ENCODE measurements at places on chromosomes 4 and X. TPM values are rescaled to one million over a fixed set of nuclear protein-coding genes. Genes with fewer than 3 reads are reported as not detected.

Gene ZNF141
- 6.8 TPM for total RNA-seq

Gene ADGRA3
- 27.4 TPM for total RNA-seq

Gene PDE6B
- total RNA-seq: 2.1 TPM

DNA sequence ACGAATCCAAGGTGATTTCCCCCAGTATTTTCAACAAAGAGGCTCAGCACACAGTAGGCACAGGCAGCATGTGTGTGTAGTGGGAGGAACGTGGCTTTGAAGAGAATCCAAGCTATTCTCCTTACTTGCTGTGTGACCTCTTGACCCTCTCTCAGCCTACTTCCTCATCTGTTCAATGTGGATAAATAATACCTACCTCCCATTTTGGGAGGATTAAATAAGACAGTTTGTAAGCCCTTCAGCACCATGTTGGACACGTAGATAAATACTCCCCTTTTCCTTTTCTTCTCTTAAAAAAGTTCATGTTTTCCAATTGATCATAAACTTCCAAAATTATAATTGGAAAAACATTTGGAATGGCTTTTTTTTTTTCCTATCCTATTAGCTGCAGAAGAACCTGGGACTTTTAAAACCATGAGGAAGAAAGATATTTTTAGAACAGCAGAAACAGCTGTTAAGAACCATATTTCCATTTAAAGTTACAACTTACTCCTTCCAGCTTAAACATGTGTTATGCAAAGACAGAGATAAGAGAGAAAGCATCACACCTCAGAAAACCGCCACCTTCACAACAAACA lies 56.1 kb upstream of the TMEM131L start:
- no peaks in the 10 kb centered on the region for H3K36me3 ChIP-seq
- no peaks in the 10 kb centered on the region for H3K4me1 ChIP-seq
- no peaks in the 10 kb centered on the region for H3K27me3 ChIP-seq
- no peak overlapping the region for H3K4me3 ChIP-seq
- no peak for DNase-seq

DNA sequence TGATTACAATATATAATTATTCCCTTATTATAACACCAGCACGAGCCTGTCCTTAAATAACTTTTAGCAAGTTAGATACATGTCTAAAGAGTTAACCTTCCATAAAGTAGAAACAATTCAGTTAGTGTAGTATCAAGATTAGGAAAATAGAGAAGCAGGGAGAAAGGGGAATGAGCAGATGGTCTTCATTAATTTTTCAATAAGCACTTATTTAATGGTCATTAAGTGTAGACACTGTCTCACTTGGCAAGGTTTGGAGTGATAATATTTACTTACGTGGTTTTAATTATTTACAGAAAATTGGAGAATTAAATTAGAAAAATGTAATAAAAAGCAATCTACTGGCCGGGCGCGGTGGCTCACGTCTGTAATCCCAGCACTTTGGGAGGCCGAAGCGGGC lies 99.7 kb downstream of the PDS5A start:
- H3K4me1 ChIP-seq: no peaks in the 10 kb centered on the region
- peaks cover 26% of the 10 kb centered on the region for H3K36me3 ChIP-seq
- H3K4me3 ChIP-seq: no peak overlapping the region
- no peak for DNase-seq
- H3K27ac ChIP-seq: no peak overlapping the region

DNA sequence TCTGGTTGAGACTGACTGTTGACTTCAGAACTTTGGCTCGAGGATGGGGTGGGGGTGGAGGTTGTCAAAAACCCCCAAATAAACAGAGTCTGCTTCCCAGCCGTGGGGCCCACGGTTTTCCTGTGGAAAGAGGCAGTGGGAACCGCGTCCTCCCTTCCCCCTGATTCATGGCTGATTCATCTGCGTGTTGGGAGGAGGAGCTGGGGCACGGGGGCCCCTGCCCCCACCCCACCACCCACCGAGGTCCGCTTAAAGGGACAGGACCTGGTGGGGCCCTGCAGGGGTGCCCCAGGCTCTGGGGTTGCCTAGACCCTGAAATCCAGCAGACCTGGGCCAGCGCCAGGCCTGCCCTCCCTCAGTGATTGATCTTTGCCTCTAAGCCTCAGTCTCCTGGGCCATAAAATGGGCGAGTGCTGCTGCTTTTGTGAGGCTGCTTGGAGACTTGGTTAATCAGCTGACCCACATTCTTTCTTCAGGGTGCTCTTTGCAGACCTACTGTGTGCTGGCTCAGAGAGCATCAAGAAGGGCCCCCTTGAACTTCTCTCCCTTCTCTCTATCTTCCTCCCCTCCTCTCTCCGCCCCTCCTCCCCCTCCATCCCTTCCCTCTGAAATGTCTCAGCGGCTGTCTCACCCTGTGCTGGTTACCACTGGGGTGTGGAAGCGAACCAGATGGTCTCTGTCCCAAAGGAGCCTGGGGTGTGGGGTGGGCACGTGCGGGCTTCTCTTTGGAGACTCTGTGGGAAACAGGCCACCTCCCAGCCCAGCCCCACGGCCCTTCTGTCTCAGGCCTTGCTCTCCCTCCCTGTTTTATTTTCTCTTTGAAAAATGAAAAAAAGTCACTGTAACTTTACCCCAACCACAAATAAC lies 9.1 kb downstream of the HTRA3 start:
- DNase-seq: no peak
- H3K4me1 ChIP-seq: no peaks in the 10 kb centered on the region
- H3K4me3 ChIP-seq: no peak overlapping the region
- H3K27me3 ChIP-seq: no peaks in the 10 kb centered on the region

- H3K27me3 ChIP-seq: no peaks in the 10 kb centered on the region
- no peak for DNase-seq
- H3K27ac ChIP-seq: no peak overlapping the region
These were observed 9.0 kb upstream of the MAGEA8 start for GRCh38 chrX:149871940-149872339.

DNA sequence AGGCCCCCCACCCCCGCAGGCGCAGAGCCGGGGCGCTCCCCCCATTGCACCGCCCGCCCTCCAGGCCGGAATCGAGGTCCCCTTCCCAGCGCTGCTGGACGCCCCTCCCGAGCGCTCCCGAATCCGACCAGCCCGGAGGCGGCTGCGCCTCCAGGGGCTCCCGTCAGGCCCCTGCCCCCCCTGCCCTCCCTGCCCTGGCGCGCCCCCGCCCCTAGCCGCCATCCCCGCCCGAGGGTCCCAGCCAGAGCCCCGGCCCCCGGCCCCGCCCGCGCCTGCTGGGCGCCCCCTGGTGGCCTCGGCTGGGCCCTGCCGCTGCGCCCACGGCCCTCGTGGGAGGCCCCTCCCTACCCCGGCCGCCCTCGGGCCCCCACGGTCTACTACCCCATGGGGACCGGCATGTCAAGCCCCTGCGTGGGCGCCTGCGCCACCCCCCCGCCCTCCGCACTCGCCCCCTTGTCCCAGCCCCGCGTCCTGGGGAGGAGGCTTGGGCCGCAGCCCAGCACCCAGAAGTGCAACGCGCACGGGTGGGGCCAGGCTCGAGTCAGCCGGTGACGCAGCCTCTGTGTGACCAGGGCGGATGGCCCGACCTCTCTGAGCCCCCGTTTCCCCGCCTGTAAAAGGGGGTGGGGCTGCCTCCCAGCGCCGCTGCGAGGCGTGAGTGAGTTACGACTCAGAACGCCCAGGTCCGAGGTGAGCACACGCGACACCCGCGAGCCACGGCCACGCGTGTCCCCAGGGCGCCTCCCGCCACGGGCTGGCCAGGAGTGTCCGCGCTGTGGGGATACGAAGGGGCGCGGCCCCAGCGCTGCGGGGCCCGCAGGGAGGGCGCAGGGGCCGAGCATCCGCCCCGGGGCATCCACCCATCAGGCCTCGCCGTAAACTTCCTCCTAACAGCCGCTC lies 104.9 kb downstream of the FAM53A start:
- DNase-seq: peak; percentile 74
- no peaks in the 10 kb centered on the region for H3K27me3 ChIP-seq
- peak overlapping the region; percentile 64 for H3K27ac ChIP-seq
- no peaks in the 10 kb centered on the region for H3K4me1 ChIP-seq
- H3K4me3 ChIP-seq: peak overlapping the region; percentile 63

DNA sequence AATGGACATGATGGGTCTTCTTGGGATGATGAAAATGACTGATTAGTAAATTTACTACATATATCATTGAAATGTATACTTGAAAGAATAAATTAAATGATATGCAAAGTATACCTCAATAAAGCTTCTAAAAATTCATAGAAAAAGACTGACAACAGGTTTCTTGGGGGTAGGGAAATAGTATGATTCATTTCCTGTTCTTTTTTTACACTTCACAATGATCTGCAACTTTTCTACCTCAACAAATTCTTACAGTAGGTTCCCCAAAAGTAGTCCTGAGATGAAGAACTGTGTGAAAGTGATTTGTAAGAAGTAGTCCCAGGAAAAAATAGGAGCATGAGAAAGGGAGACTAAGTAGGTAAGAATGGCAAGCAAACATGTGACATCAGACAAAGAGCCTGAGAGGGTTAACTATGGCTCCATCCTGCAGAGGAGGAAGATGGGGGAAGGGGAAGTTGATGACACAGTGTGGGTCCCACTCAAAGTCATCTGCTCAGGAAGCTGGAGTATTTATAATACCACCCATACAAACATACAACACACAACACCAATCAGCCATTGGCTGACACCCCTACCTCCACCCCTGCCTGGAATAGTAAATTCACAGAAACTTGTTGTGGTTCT lies 73.9 kb downstream of the ARHGAP6 start:
- no peaks in the 10 kb centered on the region for H3K36me3 ChIP-seq
- no peaks in the 10 kb centered on the region for H3K4me1 ChIP-seq
- H3K27me3 ChIP-seq: no peaks in the 10 kb centered on the region
- no peak overlapping the region for H3K27ac ChIP-seq
- DNase-seq: no peak
